Stimulated activated CD4-positive, alpha-beta T cell treated with anti-CD3 and anti-CD28 coated beads, Interleukin-12 subunit alpha, Interleukin-12 subunit beta, amount 100 ng/mL, for 48 hours (primary cell): ENCODE measurements at places on chromosomes 1 and 21.

DNA sequence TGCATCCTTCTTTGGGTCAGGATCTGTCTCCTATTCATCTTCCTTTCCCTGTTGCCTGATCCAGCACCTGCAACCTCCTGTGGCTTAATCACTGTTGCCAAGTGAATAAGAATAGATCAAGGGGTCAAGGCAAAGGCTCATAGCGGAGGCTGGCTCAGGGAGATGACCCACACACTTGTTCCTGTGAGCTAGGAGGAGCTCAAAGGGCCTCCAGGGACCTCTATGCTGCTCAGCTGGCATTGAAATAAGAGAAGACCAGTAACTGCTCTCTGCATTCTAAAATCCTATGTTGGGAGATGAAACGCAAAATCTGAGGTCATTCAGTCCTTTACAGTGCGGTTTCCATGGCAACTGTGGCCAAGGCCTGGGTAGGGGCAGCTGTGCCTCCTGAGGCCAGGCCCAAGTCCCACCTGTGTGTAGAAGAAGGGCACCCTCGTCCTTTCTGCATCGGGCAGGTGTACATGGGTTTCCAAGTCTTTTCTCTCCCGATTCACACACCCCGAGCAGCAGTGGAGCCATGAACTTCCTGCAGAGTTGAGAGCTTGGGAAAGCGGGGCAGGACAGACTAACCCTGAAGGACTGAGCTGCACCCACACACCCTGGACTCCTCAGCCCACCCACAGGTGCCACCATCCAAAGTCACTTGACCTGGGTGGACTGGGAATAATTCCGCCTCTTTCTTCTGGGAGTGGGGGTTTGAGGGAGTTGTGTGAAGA is 27.8 kb upstream of the STUM start:
- DNase-seq: no peak

GRCh38 chr1:37682334-37682987 is 9.9 kb upstream of the CDCA8 start:
- peak; percentile 67 for DNase-seq

GRCh38 chr1:35929730-35930592 is 944 bp upstream of the AGO3 start:
- DNase-seq: peak; percentile 4

GRCh38 chr1:26190373-26190987 is at the start of gene CATSPER4:
Gene CATSPER4, plus strand, starts transcription at chr1:26190602. Its CDS starts 26 bp downstream, at chr1:26190628.
- DNase-seq: no peak

DNA sequence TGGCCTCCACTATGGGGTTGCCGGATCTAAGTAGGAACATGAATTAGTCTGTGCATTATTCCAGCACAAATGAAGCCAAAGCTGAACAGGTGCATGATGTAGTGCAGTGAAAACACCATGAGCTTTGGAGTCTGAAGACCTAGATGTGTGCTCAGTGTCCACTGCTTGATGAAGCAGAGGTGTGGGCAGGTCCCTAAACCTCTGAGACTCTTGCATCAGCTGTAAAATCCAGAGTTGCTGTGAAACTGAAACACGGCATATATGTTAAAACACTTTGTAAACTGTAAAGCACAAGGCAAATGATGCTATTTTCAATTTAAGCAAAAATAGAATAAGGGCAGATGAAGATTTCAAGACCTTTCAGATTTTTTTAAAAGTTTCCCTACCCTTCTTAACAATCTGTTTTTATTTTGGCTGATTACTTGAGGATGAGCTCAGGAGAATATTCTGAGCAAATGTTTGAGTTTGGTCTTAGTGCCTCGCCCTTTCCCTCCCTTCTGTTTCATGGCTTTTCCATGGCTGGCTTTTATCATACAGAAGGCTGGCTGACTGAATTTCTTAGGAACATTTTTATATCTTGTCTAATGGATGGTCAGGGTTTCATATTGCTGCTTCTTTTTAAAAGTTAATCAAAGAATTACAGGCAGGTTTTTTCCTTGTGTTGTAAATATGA is 221.8 kb downstream of the NTNG1 start:
- no peak for DNase-seq

DNA sequence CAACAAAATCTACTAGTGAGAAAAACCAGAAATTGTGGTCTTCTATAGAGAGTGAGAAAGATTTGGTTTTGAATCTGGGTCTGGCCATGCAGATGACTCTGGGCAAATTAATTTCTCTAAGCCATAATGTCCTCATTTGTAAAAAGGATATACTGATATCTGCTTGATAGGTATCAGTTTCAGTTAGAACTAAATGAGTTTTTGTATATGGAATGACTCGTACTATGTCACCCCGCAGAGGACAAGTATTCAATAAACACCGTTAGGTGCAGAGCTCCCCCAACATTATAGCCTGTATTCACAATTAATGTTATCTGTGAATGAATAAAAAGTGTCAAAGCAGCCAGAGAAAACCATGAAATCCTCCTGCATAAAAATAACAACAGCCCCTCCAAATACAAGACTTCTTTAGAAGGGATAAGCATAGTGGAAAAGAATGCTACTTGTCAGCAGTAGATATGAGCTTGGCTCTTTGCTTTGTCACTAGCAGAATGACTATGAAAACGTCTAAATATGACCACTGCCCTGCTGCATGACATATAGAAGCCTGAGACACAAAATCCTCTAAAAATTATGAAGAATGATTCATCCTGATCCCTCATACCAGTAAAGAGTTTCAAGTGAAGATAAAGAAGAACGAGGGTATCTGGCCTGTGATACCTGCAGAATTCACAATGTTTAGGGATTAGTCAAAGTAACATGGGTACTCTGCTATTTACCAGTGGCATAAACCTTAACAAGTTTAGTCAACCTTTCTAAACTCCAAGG is 17.8 kb downstream of the SCAF4 start:
- no peak for DNase-seq

GRCh38 chr1:101364370-101365120 is 127.7 kb downstream of the S1PR1 start:
- no peak for DNase-seq

DNA sequence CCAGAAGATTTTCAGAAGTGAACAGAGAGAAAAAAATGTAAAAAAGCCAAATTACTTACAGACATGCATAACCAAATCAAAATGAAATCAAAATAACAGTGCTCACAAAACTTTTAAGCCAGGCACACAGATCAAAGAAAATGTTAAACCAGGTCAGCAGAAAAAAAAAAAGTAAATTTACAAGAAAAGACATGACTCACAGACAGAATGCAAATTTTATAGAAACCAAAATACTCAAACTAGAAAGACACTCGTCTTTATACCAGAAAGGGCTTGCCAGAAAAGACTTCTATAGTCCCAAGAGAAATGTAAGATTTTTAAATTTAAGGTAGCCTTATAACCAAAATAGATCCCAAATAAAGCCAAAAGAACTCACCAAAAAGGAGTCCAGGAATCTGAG is 86.5 kb upstream of the COG2 start:
- no peak for DNase-seq

DNA sequence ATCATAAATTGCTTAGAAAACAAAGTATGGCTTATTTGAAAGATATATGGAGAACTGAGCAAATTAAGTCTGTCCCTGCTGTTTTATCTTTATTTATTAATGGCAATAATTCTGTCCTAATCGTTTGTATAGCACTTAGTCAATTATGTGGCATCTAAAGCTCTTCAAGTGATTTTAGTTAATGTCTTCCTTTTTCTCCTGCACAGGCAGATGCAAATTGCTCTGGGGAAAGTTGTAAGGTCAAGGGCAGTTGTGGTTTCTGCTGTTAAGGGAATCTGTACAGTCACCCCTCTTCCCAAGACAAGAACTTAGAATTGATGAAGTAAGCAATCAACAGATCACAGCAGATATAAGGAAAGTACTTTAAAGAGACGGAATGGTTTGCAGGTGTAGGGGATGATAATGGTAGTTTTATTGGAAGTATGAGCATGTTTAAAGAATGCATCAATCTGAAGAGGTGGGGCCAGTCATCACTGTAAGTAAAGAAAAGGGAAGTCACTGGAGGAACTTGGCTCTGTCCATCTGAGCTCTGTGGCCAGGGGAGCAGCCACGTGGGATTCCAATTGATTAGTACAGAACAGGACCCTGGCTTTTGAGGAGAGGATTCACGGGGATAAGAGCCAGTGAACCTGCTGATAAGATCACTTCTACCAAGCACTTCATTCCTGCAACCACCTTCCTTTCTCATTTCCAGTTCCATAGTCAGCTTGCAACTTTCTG is 116.0 kb upstream of the KCNJ6 start:
- no peak for DNase-seq

- DNase-seq: no peak
Measured at GRCh38 chr1:26029864-26030481, 8.4 kb downstream of the EXTL1 start.

GRCh38 chr1:9653491-9654050 is 2.0 kb downstream of the PIK3CD start:
- DNase-seq: no peak

DNA sequence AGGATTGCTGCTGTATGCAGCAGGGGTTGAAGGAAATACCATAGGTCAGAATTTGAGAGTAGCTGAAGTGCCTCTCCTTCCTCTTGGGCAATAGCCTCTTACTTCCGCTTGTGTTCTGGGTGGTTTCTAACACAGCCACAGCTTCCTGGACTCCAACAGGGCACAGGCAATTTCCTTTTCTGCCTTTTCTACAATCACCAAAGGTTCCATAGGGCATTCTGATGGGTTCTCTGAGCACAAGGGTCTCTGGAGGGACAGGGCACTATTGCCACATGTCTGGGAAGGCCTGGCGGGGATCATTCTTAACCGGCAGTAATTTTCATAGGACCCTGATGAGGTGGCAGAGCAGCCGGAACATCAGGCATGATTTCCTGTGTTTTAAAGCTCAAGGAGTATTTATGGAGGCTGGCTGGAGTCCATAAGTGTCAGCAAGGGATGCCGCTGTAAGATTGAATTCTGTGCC is 5.5 kb upstream of the AGTRAP start:
- DNase-seq: no peak

DNA sequence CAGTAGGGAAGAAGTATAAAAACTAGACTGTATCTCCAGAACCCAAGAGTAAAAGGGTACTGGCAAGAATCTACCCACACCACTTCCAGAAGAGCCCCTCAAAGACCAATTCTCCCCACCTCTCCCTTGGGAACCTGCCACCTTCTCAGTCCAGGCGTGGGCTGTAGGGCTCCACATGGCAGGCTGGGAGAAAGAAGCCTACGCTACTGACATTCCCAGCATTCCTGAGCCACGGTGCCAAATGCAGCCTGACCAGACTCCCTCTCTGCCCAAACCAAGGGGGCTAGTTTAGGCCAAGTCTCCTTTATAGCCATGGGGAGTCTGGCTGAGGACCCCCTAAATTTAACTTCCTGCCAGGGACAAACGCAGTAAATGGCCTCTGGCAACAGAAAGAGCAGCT is 2.0 kb downstream of the UBE2Q1 start:
- no peak for DNase-seq

- DNase-seq: no peak
Measured at GRCh38 chr1:66642992-66643391, 109.0 kb downstream of the SGIP1 start.

DNA sequence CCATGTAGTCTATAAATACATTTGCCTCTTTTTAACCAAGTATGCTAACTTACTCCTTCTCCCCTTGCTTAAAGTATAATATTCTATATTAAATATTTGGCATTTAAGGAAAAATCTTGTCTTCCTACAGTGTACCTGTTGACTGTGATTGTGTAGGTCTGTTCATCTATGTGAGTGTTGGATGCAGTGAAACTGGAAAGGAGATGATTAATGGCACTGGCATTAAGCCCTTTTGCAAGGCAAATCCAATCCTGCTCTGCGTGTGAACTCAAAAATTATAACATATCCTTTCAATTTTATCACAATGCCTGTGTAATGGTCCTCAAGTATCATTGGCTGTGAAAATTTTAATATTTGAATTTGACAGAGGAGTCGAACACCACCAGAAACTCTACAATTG is 565.0 kb downstream of the KCNT2 start:
- no peak for DNase-seq

DNA sequence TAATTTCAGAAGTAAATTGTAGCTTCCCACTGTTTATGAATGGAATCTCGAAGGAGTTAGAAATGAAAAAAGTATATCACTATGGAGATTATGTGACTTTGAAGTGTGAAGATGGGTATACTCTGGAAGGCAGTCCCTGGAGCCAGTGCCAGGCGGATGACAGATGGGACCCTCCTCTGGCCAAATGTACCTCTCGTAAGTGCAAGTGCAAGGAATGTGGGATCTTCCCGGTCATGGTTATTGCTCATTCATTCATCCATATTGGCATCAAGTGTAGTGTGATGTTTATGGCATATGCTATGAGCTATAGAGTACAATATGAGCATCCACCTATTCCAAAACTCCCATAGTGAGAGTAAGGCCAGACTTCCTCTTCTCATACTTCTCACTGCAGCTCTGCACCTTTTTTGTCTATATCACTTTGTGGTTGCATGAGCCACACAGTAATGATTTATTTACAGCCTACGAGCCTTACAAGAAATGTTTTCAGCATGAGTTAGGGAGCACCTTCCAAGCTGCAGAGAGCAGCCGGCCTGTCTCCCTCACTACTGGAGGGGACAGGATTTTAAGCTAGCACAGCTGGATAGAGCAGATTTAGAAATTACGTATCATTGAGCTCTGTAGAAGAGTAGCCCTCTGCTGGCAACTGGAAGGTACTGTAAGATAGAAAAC is 24.9 kb upstream of the CR1L start:
- no peak for DNase-seq

- no peak for DNase-seq
Measured at GRCh38 chr1:26697978-26698849, 2.4 kb downstream of the ARID1A start.

DNA sequence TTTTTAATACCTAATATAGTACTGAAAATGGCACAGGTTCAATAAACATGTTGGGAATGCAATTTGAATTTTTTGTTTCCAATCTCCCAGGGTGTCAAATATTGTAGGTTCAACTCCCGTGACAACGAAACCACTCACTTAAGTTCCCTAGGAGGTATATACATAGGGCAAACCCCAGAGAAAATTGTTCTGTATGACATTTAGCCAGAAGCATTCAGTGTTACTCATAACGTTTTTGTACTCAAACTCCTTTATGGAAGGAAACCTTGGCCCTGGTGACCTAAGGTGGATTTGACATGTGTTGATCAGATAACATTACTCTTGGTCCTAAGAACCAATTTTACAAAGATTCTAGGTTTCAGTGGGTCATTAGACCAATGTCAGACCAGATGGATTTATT is 110.6 kb downstream of the USP25 start:
- DNase-seq: no peak

DNA sequence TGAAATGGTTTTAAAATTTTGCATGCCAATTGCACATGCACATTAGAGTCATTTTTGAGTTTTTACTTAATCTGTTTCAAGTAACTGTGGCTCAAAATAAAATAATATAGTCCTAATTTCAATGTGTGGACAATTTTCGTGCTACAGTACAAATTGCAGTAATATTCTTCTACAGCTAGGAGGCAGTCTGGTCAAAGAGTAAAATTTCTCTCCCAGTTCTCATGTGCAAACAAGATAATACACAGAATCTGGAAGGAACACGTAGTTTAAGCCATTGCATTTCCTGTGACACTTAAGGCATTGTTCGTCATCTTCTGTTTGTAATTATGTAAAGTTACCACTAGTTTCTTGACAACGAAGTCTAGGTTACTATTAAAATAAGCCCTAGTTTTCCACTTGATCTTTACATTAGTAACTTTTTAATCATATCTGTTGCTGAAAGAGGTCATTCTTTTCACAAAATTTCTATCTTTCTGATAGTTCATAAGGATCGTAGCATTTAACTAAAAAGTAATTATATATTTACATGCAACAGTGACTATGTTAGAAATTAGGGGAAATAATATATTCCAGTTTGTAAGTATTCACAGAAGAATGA is 28.9 kb downstream of the ODR4 start:
- no peak for DNase-seq

- DNase-seq: no peak
Measured at GRCh38 chr1:203444171-203444576, 31.4 kb upstream of the PRELP start.
